ENCODE measurements at places on chromosomes 6 and 20. TPM values are rescaled to one million over a fixed set of nuclear protein-coding genes. Genes with fewer than 3 reads are reported as not detected.

DNA sequence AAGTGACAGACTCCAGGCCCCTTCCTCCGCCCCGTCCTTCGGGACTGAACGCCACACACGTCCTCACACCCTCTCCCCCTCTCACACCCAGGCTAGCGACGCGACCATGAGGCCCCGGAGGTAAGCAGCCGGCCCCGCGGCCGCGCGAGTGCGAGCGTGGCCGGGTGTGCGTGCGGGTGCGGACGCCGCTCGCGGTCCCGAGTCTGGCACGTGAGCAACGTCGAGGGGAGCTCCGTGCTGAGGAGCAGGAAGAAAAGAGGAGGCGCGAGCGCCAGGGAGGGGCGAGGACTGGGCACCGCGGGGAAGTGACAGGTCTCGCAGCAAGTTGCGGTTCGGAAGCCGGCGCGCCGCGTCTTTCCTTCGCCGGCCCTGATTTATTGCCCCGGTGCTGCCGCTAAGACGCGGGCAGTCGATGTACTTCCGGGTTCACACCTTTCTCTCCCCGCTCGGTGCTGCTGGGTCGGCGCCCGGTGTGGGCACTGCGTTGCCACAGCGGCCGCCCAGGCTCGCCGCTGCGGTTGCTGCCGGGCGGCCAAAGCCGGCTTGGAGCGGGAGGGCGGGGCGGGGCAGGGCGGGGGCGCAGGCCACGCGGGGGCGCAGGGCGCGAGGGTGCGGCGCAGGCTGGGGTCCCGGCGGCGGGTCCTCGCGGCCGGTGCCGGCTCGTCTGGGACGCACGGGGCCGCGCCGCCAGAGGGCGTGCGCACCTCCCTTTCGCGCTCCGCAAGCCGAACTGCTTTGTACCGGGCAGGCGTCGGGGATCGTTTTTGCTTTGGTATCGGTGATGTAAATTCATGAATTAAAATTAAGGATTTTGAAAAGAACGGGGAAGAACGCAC lies 15.8 kb upstream of the LIN28B start:
- peak overlapping the region; percentile 32 for H3K4me3 ChIP-seq
- DNase-seq = peak; percentile 54
- no peak overlapping the region for H3K27ac ChIP-seq
- no peaks in the 10 kb centered on the region for H3K36me3 ChIP-seq
- peaks cover 32% of the 10 kb centered on the region for H3K27me3 ChIP-seq

DNA sequence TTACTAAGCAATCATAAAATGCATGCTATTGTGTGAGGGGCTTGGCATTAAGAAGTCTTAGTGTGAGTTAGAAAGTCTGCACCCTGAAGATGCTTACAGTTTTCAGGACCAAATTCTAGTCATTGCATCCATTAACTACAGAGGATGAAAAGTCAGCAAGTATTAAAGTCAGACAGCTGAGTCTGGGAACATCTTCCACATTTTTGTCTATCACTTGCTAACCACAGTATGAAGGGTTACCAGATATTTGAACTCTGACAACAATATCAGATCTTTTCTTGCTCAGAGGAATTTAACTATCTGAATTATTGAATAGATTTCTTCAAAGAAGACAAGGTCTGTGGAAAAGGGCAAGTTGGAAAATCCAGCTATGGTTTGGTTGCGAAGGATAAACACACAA lies 264.4 kb downstream of the BTBD9 start:
- no peak overlapping the region for H3K27ac ChIP-seq
- DNase-seq = no peak
- no peaks in the 10 kb centered on the region for H3K27me3 ChIP-seq
- no peak overlapping the region for H3K4me3 ChIP-seq

DNA sequence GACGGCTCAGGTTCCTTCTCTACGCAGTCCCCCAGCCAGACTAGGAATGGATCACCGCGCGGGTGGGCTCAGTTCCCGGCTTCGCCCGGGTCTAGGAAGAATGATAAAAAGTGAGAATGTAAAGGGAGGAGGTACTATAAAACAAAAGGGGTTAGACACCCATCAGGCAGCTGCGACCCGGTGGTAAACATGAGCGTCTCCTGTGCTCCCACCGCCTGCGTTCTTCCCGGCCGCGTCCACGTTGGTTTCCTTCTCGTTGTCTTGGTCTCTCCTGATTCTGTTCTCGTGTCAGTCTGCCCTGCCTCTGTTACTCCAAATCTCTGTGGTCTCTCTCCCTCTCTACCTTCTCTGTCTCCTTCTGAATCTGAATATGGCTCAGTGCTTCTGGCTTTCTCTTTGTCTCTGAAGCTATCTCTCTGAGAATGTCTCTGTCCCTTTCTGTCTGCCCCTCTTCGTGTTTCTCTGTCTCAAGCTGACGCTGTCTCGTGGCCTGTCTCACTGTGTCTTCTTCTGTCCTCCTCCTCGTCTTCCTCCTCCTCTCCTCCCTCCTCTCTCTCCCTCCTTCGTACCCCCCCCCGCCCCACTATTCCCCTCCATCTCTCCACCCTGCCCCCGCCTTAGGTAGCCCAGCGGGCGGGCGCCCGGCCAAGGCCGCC lies 41.6 kb upstream of the FOXP4 start:
- peaks cover 3% of the 10 kb centered on the region for H3K27me3 ChIP-seq
- peak overlapping the region; percentile 75 for H3K27ac ChIP-seq
- no peak for DNase-seq
- no peak overlapping the region for H3K4me3 ChIP-seq

DNA sequence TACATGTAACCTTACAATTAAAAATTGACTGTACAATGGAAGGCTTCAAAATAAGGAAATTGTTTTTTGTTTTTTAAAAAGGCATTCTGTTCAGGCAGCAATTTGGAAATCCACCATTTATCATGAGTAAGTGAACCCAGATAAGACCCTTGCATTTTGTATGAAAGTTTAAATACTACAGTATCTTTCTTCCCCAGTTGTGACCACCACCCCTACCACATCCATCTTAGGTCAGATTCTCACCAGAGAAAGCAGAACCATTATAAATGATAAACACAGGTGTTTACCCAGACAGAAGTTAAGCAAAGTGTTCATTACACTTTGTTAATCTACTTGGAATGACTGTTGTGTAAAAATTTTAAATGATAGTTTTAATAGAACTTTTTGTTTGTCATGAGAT lies 20.2 kb downstream of the SENP6 start:
- H3K27me3 ChIP-seq = no peaks in the 10 kb centered on the region
- no peak overlapping the region for H3K4me3 ChIP-seq
- peaks cover under 1% of the 10 kb centered on the region for H3K36me3 ChIP-seq
- no peak for DNase-seq

DNA sequence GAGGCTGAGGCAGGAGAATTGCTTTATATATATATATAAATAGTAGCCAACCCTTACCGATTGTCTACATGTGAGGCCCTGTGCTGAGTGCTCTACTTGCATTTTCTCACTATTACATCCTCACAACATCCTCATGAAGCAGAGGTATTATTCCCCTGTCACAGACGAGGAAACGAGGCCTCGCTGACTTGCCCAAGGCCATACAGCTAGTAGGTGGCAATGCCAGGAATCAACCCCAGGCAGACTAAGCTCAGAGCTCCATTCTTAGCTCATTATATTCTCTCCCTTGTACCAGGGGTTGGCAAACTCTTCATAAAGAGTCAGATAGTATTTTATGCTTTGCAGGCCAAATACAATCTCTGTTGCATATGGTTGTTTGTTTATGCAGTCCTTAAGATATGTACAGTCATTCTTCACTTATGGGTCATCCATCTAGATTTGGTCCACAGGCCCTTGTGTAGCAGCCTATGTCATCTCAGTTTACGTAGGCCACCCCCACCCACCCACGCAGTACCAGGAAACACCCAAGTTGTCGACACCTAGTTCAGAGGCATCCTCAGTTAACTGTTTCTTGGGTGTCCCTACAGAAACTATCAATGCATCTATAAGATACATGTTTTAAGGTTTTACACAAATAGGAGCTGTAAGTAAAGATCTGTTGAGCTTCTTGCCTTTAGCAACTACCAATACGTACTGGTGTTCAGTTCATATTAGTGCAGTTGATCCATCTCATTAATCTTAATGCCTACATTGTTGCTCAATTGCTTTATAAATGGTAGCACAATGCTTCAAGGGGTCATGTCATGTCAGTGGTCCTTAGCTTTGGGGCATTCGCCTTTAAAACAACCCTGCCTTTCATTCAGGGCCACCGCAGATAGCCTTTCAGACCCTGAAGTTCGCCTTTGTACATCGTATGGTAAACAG lies 3.0 kb downstream of the CASS4 start:
- H3K4me3 ChIP-seq = no peak overlapping the region
- H3K36me3 ChIP-seq = no peaks in the 10 kb centered on the region
- no peak overlapping the region for H3K27ac ChIP-seq
- no peaks in the 10 kb centered on the region for H3K4me1 ChIP-seq

DNA sequence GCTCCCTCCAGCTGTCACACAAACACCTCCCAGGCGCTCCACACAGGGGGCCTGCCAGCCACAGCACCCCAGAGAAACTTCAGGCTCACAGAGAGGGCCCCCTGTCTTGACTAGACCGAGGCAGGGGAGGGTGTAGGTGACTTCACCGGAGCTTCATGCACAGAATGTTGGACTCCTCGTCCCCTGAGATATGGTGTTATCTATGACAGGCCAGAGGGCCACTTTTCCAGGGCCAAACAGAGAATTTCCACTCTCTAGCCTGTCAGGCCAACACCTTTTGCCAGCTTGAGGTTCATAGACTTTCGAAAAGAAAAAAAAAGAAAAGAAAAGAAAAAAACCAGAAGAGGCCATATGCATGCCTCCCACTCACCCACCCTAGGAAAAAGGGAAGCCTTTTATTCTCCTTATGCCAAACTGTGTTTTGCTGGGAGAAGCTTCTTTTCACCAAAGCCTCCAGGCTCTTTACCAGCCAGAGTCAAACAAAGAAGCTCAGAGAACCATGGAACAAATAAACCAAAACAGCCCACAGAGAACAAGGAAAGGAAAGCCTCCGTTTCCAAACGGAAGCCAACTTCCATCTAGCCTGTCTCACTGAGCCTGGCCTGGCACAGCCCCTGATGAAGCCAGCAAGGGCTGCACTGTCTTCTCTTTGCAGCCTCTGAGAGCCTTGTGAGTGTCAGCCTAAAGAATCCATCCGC lies 313.2 kb upstream of the JARID2 start:
- no peaks in the 10 kb centered on the region for H3K36me3 ChIP-seq
- no peak overlapping the region for H3K27ac ChIP-seq
- no peaks in the 10 kb centered on the region for H3K27me3 ChIP-seq
- DNase-seq = no peak
- H3K4me1 ChIP-seq = peaks cover 9% of the 10 kb centered on the region

- H3K36me3 ChIP-seq = no peaks in the 10 kb centered on the region
- peak; percentile 69 for DNase-seq
- no peaks in the 10 kb centered on the region for H3K27me3 ChIP-seq
- no peaks in the 10 kb centered on the region for H3K4me1 ChIP-seq
- no peak overlapping the region for H3K4me3 ChIP-seq
Measured at GRCh38 chr6:162177746-162178145, 549.8 kb downstream of the PRKN start.

Gene ZNF831
- 0.14 TPM for polyA plus RNA-seq

Gene TCF21
- 21.0 TPM for polyA plus RNA-seq

Gene CLPSL1
- not detected for polyA plus RNA-seq

Gene DHX16
- 23.4 TPM for polyA plus RNA-seq

Data from lung (tissue), 17 donors.